Hair follicle dermal papilla cell (primary cell): ENCODE measurements at places on chromosomes 7 and 10. TPM values are rescaled to one million over a fixed set of nuclear protein-coding genes. Genes with fewer than 3 reads are reported as not detected.

Gene IGF2BP3
- total RNA-seq: 7.6 and 8.3 TPM in 2 replicates

Gene FAM25A
- total RNA-seq: not detected in 2 replicates

Gene CTAGE4
- total RNA-seq: 0.49 and 1.9 TPM in 2 replicates

Gene NEUROD6
- total RNA-seq: not detected in 2 replicates

Gene BHLHA15
- not detected in 2 replicates for total RNA-seq

Gene WNT2
- 6.3 and 7.5 TPM in 2 replicates for total RNA-seq

Gene COL13A1
- 9.5 and 15.4 TPM in 2 replicates for total RNA-seq
